ENCODE measurements at places on chromosomes 1 and 21.

DNA sequence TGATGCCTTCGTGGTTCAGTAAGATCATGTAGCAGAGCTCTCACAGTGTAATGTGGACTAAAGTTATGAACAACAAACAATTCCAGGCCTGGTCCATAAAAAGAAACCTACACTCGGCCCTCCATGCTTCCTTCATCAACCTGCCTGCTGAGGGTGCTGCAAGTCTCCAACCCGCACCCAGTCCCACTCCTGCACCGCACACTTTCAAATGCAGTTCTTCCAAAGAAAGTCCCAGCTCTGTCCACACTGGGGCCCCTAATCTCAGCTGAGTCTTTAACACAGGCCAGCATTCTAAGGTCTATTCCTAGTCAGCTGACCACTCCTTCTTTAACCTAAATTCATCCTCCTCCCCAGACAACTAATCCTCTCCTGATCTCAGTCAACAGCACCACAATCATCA is 71.5 kb upstream of the NR5A2 start:
- no peak for DNase-seq

DNA sequence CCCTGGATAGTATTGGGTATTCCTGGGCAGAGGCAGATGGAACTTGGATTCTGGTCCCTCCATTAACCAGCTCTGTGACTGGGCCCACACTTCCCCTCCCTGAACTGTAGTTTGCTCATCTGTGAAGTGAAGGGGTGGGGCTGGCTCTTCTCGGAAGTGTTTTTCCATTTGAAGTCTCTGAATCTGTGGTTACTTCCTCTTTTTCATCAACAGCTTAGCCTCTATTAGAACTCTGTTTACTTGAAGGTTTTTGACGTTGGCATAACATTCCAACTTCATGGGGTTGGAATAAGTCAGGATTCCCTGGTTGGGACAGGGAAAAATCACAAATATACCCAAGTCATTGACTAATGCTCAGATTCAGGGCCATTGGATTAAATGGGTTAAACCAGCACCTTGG is 3.6 kb downstream of the KIAA0040 start:
- DNase-seq: no peak

DNA sequence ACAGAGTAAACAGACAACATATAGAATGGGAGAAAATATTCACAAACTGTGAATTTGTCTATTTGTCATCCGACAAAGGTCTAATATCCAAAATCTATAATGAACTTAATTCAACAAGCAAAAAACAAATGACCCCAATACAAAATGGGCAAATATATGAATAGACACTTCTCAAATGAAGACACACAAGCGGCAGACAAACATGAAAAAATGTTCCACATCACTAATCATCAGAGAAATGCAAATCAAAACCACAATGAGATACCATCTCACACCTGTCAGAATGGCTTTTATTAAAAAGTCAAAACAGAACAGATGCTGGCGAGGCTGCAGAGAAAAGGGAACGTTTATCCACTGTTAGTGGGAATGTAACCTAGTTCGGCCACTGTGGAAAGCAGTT is 72.7 kb downstream of the SMYD3 start:
- no peak for DNase-seq

DNA sequence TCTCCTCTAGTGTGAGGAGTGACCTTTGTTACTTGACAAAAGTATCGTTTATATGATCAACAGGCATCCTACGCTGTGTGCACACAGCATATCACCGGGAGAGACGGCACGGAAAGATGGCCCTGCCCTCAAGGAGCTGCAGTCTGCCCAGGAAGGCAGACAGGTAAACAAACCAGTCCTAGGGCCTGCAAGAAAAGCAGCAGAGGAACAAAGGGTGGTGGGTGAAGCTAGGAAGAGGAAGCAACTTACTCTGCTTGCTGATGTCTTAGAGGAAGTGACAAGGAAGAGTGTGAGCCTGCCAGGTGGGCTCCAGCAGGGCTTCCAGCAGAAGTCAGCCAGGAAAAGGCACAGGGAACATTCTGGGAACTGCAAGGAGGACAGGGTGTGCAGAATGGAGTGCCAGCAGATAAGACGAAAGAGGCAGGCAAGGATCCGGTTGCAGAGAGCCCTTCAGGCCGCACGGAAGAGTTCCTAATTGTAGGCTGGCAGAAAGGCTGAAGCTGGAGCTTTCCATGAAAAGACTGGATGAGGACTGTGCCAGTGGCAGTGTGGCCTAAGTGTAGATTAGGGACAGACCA is 106.7 kb downstream of the SLC45A1 start:
- no peak for DNase-seq

GRCh38 chr1:151367658-151368392 is 4.7 kb downstream of the SELENBP1 start:
- DNase-seq: no peak

GRCh38 chr1:236692128-236692527 is 5.8 kb downstream of the ACTN2 start:
- no peak for DNase-seq

DNA sequence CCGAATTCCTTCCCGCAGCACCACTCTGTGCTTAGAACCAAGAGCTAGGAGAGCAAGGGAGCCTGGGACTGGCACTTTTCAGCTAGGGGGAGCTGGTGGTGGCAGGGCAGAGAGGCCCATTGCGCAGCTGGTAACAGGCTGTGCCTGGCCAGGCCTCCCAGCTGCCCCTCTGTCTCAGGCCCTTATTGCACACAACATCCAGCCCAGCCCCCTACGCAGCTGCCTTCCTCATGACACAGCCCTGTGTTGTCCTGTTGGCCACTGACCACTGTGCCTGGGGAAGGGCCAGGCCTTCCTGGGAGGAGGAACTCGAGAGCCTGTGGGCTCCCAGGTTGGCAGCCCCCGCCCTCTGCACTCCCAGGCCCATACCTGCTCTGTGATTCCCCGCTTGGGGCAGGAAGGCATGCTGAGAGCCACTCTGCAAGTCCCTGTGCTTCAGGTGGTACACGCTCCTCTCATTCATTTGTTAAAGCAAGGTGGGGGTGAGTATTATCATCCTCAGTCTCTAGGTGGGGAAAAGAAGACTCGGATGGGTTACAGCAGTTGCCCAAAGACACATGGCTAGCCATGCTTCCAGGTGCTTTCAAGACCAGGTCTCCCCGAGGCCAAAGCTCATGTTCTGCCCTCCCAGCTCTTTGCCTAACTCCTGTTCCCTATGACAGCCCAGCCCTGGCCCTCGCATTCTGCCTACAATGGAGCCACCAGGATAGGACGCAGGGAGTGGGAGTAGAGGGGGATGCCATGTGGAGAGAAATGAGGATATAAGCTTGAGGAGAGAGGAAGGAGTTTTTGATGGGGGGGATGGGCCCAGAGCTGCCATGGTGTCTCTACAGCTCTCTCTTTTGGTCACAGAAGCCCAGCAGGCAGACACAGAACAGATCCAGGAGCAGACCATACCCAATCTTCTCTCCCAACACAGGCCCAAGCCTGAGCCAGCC is 81.8 kb downstream of the TMEM53 start:
- no peak for DNase-seq

DNA sequence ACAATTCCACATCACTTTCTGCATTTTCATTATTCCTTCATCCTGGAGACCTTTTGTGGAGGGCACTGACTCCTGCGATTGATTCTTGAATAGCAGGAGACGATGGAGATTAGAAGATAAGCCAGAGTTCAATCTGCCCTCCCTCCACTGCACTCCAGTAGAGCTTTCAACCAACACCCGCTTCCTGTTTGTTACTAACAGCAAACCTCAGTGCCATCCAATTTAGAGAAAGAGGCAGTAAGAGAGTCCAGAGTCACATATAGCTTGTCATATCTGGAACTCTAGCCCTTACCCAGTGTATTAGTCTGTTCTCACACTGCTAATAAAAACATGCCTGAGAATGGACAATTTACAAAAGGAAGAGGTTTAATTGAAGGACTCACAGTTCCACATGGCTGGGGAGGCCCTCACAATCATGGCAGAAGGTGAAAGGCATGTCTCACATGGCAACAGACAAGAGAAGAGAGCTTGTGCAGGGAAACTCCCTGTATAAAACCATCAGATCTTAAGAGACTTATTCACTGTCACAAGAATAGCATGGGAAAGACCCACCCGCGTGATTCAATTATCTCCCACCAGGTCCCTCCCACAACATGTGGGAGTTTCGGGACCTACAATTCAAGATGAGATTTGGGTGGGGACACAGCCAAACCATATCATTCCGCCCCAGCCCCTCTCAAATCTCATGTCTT is 55.9 kb downstream of the PCBP3 start:
- DNase-seq: no peak

DNA sequence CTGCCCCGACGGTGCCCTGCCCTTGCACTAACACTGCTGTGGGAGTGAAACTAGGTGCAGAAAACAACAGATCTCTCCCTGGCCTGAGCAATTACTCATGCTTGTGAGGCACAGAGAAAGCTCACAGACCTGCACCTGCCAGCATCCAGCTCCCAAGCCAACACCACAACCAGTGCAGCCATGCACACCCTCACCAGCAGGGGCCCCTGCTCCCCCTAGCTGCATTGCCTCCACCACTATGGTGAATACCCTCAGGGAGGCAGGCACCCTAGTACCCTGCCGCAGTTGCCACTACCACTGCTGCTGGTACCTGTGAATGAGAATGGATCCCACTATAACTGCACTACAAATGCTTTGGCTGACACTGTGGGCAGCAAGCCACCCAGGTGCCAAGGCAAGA is 7.1 kb upstream of the DIRAS3 start:
- DNase-seq: no peak

- DNase-seq: no peak
Measured at GRCh38 chr1:231724041-231724440, 97.5 kb downstream of the DISC1 start.

GRCh38 chr1:12072741-12073140 is 9.6 kb downstream of the TNFRSF8 start:
- DNase-seq: no peak

GRCh38 chr1:77539519-77540142 is 142.8 kb downstream of the ZZZ3 start:
- DNase-seq: peak; percentile 94

GRCh38 chr1:32967888-32968568 is 3.4 kb upstream of the RNF19B start:
- no peak for DNase-seq

DNA sequence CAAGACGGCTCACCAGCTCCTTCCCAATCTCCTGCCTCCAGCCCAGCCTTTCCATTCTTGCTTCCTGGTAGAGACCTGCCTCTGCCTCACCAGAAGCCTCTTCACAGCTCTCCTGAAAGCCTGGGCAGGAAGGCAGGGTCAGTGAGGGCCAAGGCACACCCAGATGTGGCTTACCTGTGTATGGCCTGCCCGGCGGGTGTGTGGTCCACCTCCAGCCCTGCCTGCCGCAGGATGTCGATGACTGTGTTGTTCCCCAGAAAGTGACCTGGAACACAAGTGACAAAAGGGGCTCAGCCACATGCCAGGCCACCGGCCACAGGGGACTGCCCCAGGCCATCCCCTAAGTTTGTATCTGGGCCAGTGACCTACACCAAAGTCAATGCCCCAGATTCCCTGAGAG is 218.9 kb downstream of the TRABD2B start:
- no peak for DNase-seq

DNA sequence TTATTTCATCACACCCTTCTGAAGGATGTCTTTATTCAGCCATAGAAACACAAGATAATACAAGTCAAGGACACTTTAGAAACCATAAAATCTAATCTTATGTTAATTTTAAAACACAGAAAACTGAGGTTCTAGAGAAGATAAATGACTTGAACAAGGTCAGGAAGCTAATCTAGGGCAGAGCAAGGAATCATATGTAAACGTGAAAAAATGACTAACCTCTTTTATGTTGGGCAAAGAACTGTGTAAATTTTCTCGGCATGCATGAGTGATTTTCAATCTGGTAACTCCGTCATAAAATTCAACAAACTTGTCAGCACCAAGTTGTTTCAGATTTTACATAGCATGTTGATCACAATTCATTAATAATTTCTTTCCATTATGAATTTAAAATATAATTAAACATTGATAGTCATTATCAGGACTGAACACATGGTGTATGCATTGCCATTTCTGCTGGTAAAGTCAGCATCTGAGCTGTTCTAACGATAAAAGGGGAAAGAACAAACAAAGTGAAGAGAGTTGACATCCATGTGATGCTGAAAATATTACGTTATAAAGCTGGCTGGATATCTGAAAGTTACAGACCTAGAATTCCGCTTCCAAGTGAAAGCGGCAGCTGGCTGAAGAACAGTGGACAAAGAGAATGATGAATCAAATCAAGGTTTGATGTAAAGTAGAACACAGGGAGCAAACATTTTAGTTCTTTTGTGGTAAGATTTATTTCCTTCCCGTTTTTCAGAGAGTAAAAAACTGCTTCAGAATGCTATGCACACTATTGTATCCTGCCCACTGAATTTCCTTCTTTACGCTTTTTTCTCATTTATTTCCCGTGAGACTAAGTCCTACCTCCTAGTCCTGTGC is 1037.4 kb upstream of the TMPRSS15 start:
- no peak for DNase-seq

GRCh38 chr1:161069731-161070270 is at the start of gene ARHGAP30:
Gene ARHGAP30 (minus strand): TSS chr1:161069891. CDS start chr1:161069624, 267 bp downstream.
- no peak for DNase-seq

DNA sequence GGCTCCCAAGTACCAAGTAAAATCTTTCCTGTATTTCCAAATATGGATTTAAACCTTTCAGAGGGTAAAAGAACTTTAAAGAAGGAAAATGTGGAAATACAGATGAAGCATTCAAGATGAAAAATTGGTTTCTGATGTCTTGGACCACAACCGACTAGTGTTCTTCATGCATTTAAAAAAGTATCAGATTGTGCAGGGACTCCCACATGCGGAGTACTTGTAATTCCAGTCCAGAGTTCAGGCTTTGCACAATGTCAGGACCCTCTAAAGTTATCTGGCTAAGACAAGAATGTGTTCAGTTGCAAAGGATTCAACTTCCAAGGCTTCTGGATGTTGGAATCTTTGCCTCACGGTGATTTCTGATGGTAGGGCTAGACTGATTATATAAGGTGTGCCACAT is 66.7 kb downstream of the RGL1 start:
- no peak for DNase-seq

GRCh38 chr21:38908537-38908936 is 102.8 kb downstream of the ETS2 start:
- DNase-seq: no peak

GRCh38 chr1:59570524-59570923 is 244.2 kb upstream of the HOOK1 start:
- DNase-seq: no peak

- DNase-seq: no peak
Measured at GRCh38 chr1:8364528-8365442, 46.9 kb downstream of the SLC45A1 start.

- DNase-seq: no peak
Measured at GRCh38 chr1:220274251-220274855, 2.1 kb upstream of the RAB3GAP2 start.

DNA sequence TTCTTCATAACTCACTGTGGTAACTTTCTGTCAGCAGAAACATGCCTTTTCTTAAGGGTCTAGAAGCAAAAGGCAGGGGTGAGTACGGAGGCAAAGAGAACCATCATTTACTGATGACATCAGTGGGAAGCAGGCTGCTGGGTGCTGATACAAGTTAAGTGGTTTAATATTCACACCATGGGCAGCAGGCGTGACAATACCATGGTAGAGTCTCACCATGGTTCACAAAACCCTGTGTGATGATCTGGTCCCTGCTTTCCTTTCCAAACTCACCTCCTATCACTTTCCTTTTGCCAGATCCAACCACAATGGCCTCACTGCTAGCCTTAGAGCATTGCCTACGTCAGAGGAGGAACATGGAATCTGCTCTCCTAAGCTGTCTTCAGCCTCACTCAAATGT is 8.7 kb downstream of the MAB21L3 start:
- DNase-seq: no peak

Measured in GM04504 (cell line).